ENCODE measurements at places on chromosomes 12 and 14. TPM values are rescaled to one million over a fixed set of nuclear protein-coding genes. Genes with fewer than 3 reads are reported as not detected.

TGM1 gene
- 4.5 TPM for total RNA-seq

DNA sequence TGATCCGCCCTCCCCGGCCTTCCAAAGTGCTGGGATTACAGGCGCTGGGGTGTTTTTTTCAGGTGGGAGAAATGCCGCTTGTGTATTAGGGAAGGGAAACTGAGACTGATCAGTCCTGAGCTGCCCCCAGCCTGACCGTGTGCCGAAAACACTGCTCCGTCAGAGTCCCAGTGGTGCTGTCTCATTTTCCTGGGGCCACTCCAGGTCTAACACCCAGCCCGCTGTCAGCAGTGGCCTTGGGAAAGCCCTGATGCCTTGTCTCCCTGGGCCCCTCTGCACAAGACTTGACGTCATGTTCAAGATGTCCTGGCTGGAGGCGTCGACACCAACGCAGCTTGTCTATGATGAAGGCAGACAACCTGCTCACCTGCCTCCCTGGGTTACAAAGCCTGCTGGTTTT lies 165.9 kb downstream of the RBM19 start:
- H3K36me3 ChIP-seq: no peaks in the 10 kb centered on the region
- DNase-seq: no peak
- no peak overlapping the region for H3K27ac ChIP-seq
- no peaks in the 10 kb centered on the region for H3K4me1 ChIP-seq
- H3K4me3 ChIP-seq: no peak overlapping the region

GRCh38 chr14:97827746-97828145 lies 1030.6 kb downstream of the VRK1 start:
- peaks cover 8% of the 10 kb centered on the region for H3K4me1 ChIP-seq
- no peak overlapping the region for H3K27ac ChIP-seq
- H3K36me3 ChIP-seq: peaks cover 3% of the 10 kb centered on the region
- no peak overlapping the region for H3K4me3 ChIP-seq
- no peaks in the 10 kb centered on the region for H3K27me3 ChIP-seq
- no peak for DNase-seq

DNA sequence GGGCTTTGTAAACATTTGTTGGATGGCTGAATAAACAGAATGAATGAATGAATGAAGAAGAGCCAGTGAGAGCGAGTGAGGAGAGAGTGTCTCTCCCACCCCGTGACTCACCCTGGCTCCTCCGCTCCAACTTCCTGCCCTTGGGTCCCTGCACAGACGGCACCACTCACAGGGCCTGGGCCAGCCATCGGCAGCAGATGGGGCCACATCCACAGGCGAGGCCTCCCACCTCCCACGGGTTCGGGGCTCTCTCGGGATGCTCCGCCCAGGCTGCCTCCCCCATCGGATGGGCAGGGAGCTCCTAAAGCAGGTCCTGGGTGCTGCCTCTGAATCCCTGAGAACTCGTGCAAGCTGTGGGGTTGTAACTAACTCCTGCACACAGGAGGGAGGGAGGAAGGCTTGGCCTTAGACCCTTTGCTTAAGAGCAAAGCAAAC lies 41.3 kb downstream of the CCNK start:
- DNase-seq: no peak
- H3K4me1 ChIP-seq: peaks cover 15% of the 10 kb centered on the region
- no peak overlapping the region for H3K4me3 ChIP-seq
- H3K27ac ChIP-seq: no peak overlapping the region
- H3K36me3 ChIP-seq: no peaks in the 10 kb centered on the region
- no peaks in the 10 kb centered on the region for H3K27me3 ChIP-seq

OASL gene
- total RNA-seq: 26.5 TPM

DNA sequence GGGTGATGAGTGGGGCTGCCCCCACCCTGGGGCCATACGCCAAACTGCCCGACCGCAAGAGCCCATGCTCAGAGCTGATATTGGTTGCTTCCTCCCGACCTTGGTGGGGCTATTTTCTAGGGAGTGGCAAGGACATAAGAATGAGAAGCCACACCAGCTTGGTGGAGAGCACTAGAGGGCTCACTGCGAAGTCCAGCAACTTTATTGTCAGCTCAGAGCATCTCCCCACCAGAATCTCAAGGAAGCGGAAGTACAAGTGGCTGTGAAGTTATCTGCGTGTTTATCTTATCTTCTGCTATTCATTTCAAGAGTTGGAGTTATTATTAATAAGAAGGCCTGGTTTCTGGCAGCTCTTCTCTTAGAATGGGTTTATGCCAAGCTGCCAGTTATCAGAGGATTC lies 4.9 kb upstream of the PLXNC1 start:
- no peak overlapping the region for H3K27ac ChIP-seq
- no peaks in the 10 kb centered on the region for H3K36me3 ChIP-seq
- H3K4me3 ChIP-seq: no peak overlapping the region
- H3K4me1 ChIP-seq: peaks cover 3% of the 10 kb centered on the region

All from activated CD4-positive, alpha-beta memory T cell treated with anti-CD3 and anti-CD28 coated beads for 36 hours (primary cell).